Activated effector memory CD4-positive, alpha-beta T cell treated with anti-CD3 and anti-CD28 coated beads, Interleukin-2, amount 50 U/mL, for 16 hours (primary cell): ENCODE measurements at places on chromosomes 5 and 9.
A peak's percentile ranks its signal among the peaks of the same experiment; 100 is the strongest.

DNA sequence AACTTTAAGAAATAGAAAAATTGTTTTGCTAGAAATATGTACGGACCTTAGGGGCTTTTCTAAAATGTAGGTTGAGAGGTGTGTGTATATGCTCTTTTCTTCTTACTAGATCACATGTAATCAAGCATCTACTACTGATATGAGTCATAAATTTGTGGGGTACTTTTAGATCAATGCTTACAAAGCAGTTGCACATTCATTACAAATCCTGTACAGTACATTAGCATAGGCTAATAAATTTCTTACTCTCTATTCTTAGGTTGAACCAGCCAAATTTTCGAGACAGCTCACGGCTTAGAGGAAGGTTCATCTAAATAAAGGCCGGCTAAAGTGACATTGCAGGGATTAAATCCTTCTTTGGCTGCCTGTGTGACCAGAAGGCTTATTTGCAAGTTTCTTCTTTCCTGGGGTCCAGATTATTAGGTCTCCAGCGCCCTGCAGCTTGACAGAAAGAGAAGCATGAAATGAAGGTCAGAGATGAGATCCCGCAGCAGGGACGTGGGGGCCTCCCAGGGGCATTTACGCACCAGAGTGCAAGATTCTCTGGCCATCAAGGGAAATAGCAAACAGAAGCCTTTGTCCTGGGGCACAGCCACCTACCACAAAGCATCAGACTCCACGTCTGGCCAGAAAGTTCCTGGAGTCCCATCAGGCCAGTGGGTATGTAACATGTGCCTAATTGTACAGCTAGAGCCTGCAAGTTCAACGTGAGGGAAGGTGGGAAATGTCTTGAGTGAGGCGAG, 53.0 kb downstream of the NIM1K start:
- DNase-seq: no peak

- no peak for DNase-seq
These were observed 101.5 kb downstream of the ARHGEF28 start for GRCh38 chr5:73727470-73727869.

- DNase-seq: no peak
These were observed 11.4 kb upstream of the MACIR start for GRCh38 chr5:103247118-103247517.

- no peak for DNase-seq
These were observed 82.3 kb downstream of the CEMIP2 start for GRCh38 chr9:71685988-71686387.

DNA sequence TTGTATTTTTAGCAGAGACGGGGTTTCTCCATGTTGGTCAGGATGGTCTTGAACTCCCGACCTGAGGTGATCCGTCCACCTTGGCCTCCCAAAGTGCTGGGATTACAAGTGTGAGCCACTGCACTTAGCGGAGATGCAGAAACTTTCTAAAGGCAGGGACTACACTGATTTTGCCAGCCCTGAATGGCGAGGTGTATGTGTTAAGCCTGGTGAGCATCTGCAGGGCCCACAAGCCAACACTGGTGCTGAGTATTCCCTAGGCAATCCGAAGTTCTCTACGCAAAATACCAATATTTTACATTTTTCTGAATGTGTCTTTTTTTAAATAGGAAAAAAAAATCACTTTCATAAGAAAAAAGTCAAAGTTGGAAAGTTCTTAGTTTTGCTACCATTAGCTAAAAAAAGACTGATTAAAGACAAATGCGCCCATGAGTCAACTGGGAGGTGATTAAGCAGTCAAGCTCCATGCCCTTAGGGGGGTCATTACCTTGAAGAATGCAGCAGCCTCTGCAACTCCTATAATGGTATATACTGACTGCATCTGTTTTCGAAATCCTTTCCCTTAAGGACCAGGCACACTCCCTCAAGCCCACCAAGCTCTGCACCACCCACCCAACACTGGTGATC, 502.8 kb downstream of the BNC2 start:
- DNase-seq: no peak

GRCh38 chr9:130446101-130446861, 1.5 kb downstream of the ASS1 start:
- no peak for DNase-seq

GRCh38 chr5:86797677-86798076, 179.9 kb downstream of the COX7C start:
- DNase-seq: no peak

GRCh38 chr9:74953235-74953751, 581 bp upstream of the C9orf40 start:
- no peak for DNase-seq

DNA sequence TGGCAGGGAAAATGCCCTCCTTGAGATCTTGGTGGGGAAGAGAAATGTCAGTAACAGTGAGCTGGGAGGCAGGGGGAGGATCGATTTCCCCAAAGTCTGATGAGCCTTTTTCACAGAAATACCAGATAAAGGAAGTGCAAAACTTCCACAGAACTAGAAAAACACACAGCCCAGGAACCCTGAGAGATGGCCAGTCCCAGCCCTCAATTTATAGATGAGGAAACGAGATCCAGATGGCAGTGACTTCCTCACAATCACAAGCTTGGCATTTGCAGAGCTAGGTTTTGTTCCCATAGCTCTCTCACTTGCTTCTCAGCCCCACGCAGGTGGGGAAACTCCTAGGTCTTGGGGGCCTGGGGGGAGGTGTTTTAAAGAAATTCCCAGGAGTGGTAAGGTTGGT, 3.8 kb upstream of the GGTA1 start:
- DNase-seq: no peak

- DNase-seq: peak; percentile 96
These were observed 1.9 kb upstream of the SQSTM1 start for GRCh38 chr5:179818746-179819295.

DNA sequence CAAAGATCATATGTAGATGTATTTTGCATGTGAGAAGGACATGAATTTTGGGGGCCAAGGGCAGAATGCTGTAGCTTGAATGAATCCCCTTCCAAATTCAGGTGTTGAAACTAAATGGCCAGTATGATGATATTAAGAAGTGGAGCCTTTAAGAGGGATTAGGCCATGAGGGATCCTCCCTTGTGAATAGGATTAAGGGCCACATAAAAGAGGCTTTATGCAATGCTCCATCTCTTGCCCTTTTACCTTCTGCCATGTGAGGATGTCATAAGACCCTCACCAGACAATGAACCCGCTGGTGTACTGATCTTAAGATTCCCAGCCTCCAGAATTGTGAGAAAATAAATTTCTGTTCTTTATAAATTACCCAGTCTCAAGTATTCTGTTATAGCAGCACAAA, 206.1 kb downstream of the YTHDC2 start:
- no peak for DNase-seq

- DNase-seq: no peak
These were observed 358.6 kb upstream of the PAPPA start for GRCh38 chr9:115794921-115795475.

DNA sequence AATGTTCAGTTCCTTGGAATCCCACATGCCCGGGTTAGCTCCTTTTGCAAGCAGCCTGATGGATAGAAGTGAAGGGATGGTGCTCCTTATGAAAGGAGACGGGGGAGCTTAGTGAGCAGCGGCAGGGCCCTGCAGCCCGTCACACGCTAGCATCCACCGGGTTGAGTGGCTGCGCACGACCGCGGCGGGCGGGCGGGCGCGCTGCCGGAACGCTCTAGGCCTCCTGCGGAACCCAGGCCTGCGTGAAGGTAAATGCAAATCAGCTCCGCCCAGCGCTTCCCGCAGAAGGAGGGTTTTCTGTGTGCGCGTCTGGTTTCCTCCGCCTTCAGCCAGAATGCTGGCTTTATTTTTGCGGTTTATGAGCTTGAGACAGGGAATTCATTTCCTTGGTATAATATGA, 19.8 kb downstream of the IL12B start:
- DNase-seq: peak; percentile 69

GRCh38 chr9:131986576-131986975, 93.1 kb downstream of the MED27 start:
- DNase-seq: no peak
